ENCODE measurements at places on chromosomes 2 and 18.

- DNase-seq, result no peak
These were observed 469.4 kb downstream of the PTPRM start for GRCh38 chr18:8036551-8036950.

DNA sequence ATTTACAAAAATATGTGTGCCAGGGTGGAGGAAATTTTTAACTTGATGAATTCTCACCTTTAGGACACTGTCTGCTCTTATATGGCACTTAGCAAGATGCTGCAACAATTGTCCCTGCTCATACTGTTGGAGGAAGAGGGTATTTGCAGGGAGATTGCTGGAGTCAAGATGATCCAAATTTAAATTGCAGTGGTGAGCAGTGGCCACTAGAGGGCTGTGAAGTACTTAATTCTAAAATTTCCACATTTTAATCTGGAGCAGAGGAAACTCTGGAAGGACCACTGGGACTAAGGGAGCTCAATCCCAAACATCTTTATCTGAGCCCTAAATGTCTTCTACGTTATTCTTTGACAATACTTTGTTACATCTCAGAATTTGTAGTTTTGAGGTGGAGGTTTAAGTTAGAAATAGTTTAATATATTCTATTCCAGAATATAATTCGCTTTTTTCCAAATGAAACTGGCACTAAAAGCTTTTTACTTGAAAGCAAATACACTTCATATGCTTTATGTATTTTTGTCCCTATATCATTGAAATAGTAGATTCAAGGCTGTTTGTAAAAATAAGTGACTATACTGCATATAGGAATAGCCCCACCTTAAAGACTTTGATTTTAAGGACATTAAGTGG is 33.0 kb upstream of the PTH2R start:
- no peak for DNase-seq

DNA sequence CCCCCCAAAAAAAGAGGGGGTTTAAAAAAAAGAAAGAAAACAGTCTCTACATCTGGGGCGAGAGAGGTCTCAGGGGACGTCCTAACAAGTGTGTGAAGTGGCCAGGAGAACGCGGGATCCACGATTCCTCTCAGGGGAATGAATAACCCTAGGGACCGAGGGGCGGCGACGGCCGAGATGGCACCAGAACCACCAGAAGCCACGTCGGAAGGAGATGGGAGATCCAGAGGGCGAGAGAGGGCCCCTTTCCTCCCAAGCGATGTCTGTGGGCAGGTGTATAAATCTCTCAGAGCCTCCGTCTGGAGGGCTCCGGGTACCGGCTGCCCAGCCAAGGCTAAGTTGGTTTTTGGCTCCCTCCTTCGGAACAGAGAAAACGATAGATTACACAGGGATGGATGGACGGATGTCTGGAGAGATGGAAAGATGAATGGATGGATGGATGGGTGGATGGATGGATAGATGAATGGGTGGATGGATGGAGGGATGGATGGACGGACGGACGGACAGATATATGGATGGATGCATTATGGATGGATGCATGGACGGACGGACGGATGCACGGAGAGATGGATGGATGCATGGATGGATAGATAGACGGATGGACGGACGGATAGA is 1.7 kb downstream of the EPHA4 start:
- DNase-seq, result no peak

DNA sequence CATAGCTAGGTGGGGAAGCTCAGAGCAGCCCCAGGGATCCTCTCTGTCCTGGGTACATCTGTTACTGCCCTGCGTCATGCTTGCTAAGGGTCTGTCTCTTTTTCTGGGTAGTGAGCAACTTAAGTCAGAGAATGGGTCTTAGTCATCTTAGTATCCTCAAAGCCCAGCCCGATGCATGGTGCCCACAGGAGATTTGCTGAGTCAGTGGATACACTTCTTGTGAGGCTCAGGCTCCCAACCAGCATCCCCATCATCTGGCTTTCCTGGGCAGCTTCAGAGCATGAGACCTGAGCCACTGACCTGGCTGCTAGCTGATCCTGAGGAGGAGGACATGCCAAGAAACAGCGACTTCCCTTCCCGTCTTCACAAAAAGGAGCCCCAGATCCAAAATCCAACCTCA is 10.0 kb downstream of the FOXI3 start:
- no peak for DNase-seq

GRCh38 chr2:210199186-210199765 is 26.0 kb downstream of the ACADL start:
- DNase-seq, result no peak
